Stimulated activated CD4-positive, alpha-beta T cell treated with anti-CD3 and anti-CD28 coated beads, Interleukin-1b, Interleukin-23, amount 100 ng/mL, for 24 hours (primary cell): ENCODE measurements at places on chromosomes 6 and 20.

DNA sequence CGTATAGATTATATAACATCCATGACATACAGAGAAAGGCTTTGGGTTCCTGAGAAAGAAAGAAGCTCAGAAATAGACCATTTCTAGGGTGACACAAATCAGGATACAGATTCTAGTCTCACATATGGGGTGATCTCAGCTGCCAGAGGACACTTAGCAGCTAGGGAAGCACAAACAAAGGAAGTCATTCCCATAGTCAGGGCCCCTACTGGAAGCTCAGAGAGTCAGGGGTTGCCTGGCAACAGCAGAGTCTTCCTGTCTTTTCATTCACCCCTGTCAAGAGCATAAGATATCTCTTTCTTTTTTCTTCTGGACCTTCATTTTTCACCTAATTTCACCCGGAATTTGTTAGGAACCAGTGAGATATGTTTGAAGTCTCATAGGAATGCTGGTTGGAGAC lies 81.9 kb upstream of the IYD start:
- DNase-seq, result no peak

DNA sequence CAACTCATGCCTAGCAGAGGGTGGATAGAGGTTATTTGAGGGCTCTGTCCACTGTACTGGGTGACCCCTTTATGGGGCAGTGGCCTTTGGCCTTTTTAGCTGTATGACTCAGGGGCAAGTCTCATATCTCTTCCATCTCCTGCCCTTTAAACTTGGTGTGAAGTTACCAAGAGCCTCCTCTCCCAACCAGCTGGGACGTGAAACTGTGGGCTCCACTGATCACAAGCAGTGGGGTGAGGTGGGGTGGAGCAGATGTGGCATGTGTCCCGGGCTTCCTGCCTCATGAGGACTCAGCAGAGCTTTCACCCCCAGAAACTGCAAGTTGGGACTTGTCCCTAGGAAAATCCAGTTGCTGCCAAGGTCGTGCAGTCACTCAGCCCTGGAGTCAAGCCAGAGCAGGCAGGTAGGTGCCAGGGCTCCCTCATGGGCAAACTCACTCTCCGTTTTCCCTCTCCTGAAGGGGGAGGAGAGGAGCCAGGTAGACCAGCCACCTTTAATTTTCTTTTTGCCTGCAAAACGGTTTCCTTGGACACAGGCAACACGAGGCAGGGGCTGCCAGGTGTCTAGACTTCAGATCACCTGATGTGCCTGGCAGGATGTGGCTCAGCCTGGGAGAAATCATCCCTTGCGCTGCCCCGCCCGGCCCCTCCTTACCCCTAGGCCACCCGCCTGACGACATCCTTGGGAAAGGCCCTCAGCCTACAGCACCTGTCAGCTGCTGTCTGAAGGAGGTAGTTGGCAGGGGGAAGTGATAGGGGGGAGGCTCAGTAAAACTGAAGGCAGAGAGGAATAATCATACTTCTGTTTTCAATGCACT lies 4.0 kb downstream of the CDKN1A start:
- DNase-seq, result no peak

DNA sequence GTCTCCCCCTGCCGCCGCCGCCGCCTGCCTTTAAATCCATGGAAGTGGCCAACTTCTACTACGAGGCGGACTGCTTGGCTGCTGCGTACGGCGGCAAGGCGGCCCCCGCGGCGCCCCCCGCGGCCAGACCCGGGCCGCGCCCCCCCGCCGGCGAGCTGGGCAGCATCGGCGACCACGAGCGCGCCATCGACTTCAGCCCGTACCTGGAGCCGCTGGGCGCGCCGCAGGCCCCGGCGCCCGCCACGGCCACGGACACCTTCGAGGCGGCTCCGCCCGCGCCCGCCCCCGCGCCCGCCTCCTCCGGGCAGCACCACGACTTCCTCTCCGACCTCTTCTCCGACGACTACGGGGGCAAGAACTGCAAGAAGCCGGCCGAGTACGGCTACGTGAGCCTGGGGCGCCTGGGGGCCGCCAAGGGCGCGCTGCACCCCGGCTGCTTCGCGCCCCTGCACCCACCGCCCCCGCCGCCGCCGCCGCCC lies 474 bp downstream of the CEBPB start:
- peak; percentile 31 for DNase-seq

- DNase-seq, result no peak
Observed at GRCh38 chr6:33959661-33960344, 156.0 kb upstream of the MLN start.

- DNase-seq, result no peak
Observed at GRCh38 chr20:2747676-2748235, 52.7 kb downstream of the CPXM1 start.

DNA sequence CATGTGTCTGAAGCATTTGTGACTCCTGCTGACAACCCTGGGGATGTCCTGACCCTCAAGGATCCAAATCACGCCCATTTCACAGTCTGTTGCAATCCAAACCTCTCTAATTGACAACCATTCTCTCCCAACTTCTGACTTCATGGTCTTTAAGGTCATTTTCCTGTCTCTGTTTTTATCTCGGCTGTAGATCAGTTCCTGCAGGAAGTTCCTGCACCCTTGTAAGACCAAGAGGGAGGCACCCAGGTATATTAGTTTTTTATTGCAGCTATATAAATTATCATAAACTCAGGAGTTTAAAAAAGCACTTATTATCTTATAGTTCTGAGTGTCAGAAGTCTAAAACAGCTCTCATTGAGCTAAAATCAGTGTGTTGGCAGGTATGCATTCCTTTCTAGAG lies 166.8 kb downstream of the BTBD3 start:
- no peak for DNase-seq

DNA sequence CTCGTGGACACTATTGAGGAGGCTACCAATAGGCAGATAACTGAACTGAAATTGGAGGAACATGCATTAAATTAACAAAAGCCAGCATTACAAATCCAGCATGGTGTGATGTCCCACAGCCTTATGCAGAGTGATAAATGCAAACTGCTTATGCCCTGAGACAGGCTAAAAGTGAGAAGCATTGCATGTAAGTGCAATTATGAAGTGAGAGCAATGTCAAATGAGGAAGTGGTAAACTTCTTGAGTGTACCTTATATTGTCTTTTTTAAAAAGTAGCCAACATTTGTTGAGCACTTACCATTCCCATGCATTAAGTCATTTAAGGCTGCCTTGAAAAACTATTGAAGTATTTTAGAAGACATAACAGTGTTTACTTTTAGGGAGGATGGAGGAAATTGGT lies 212.2 kb downstream of the TBC1D7 start:
- DNase-seq, result no peak

DNA sequence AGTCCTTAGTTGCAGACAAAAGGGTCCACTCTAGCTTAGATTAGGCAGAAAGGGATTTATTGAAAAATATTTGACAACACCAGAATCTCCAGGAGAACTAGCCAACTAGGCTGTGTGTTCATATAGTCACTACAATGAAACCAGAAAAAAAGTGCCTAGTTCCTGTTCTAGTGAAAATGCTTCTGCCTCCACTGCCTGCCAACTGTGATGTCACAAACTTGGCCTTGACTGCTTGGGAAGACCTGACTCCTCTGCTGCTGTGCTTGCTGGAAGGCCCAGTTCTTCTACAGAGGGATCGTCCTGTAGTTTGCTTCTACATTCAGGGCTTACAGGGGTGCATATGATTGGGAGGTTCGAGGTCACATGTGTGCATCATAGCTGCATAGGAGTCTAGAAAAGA lies 40.3 kb upstream of the XRN2 start:
- no peak for DNase-seq

GRCh38 chr6:130420911-130421310 lies 55.1 kb downstream of the TMEM200A start:
- DNase-seq, result no peak

DNA sequence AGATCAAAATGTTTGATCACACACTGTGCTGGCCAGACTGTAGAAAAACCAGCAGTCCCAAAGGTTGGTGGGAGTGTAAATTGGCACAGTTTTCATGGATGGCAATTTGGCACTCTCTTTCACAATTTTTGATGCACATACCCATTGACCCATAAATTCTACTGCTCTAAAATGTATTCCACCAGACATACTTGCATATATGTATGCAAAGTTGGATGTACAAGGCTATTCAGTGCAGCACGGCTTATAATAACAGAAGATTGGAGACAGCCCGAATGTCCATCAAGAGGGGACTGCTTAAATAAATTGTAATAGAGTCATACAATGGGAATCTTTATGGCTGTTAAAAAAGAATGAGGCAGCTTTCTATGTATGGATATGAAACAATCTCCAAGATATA lies 101.7 kb upstream of the TOP1 start:
- no peak for DNase-seq

DNA sequence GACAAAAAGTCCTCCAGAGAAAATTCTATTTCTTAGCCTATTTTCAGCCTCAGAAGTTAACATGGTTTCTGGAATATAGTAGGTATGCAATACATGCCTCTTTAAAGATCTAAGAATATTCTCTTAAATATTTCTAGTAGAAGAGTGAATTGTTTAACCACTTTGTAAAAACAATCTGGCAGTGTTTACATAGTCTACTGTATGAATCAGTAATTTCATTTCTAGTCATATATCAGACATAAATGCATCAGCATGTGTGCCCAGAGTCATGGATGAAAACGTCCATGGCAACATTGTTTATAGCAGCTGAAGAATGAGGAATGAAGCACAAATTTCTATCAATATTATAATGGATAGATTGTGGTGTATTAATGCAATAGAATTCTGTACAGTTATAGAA lies 124.9 kb downstream of the NKAIN2 start:
- DNase-seq, result no peak

- DNase-seq, result no peak
Observed at GRCh38 chr20:1819311-1820137, 75.7 kb upstream of the SIRPA start.

DNA sequence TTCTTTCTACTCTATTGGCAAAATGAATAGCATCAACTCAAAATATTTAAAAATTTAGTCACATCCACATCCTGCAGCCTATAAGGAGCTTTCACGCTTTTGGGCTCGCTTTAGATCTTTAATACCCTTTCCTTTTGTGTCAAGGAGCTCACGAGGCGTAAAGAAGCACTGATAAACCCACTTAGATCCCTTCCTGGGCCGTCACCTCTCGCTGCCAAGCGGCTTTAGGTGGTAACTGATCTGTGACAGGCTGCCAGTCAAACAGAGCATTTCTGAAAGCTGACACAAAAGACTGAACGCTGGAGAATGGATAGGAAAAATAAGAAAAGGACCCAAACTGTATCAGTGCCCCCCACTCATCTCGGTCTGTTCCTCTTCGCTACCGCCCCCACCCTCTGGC lies 385.7 kb upstream of the MMS22L start:
- DNase-seq, result no peak

GRCh38 chr6:151702851-151703658 lies 104.4 kb upstream of the ESR1 start:
- DNase-seq, result no peak

GRCh38 chr6:158285656-158286021 lies 26.6 kb upstream of the TULP4 start:
- no peak for DNase-seq

GRCh38 chr6:57209030-57209429 lies 13.1 kb downstream of the RAB23 start:
- no peak for DNase-seq

- no peak for DNase-seq
Observed at GRCh38 chr6:159762681-159763293, 942 bp downstream of the ACAT2 start.

- no peak for DNase-seq
Observed at GRCh38 chr6:105967917-105968602, 118.1 kb upstream of the PRDM1 start.

GRCh38 chr6:116533233-116533957 lies 12.1 kb downstream of the TRAPPC3L start:
- no peak for DNase-seq

DNA sequence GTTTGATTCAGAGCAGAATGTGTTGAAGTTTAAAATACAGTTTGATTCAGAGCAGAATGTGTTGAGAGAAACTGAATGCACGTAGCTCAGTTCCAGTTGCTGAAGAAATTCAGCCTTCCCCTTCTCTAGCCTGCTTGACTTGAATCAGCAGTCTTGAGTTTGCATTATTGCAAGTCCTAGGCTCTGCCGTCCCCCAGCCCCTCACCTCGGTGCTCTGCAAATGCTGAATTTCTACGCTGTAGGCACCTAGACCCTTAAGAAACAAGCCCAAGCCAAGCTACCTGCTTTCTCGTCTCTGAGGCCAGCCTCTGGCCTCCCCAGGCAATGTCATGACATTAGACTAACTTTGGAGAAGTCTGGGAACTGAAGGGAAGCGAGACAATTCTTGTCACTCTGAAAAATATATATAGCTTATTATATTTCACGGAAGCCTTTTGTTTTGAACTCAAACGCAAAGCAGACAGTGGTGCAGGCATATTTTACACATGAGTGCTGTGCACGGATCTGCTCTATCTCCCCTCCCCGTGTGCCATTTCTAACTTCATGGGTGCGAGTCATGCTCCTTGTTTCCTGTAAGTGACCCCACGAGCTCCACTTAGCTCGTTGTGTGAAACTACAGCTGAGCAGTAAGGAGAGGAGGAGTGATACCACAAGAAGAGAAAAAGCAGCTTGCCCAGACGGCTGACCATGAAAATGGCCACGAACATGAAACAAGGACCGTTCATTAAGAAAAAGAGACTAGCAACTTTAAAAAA lies 71.4 kb upstream of the DUSP22 start:
- no peak for DNase-seq

DNA sequence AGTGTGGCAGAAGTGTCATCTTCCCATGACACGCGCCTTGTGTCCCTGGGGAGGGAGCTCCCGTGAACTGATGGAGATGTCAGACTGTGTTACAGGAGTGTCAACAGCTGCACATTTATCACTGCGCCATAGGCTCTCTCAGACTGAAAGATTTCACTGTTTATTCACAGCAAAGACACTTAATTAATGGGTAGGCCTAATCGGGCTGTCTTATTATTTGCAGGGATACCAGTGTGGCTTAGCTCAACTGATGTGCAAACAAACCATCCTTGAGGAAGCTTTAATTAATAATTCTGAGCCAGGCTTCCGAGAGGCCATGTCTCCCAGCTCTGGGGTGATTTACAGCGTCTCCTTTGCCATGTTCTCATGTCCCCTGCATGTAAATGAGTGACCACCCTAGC lies 771.0 kb downstream of the QKI start:
- no peak for DNase-seq

- no peak for DNase-seq
Observed at GRCh38 chr6:34102099-34102656, 43.7 kb downstream of the GRM4 start.
